ENCODE measurements at places on chromosomes 6 and 20.

- DNase-seq = no peak
Observed at GRCh38 chr6:57097596-57097995, 7.6 kb downstream of the ZNF451 start.

GRCh38 chr6:138289739-138290138 is 71.4 kb upstream of the PBOV1 start:
- peak; percentile 41 for DNase-seq

DNA sequence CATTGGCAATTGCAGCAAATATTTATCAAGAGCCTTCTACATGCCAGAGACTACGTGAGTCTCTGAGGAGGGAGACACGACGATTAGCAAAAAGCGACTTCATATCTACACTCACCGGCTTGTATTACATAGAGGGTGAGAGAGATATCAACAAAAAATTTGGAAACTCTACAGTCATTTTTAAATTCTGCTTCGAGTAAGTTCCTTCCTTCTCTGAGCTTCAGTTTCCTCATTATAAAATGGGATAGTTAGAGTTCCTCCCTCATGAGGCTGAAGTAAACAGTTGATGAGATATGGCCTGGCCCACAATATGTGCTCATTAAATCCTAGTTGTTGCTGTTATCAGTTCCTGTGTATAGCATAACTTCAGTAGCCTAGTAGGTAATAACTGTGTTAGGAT is 64.1 kb upstream of the SIRPA start:
- DNase-seq = no peak

DNA sequence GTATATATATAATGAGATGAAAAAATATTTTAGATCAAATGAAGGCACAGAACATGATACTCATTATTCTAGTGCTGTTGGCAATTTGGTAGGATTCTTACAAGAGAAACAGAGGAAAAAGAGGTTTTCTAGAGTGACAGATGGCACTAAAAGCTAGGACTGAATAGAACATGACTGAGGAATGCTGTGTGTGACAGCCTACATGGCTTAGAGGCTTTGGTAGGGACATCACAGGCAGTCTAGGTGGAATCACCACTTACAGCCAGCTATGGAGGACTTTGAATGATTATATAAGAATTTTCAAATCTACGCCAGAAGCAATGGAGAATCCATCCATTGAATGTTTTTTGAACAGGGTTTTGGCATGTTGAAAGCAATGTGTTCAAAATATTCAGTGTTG is 52.8 kb downstream of the TPD52L1 start:
- DNase-seq = no peak

DNA sequence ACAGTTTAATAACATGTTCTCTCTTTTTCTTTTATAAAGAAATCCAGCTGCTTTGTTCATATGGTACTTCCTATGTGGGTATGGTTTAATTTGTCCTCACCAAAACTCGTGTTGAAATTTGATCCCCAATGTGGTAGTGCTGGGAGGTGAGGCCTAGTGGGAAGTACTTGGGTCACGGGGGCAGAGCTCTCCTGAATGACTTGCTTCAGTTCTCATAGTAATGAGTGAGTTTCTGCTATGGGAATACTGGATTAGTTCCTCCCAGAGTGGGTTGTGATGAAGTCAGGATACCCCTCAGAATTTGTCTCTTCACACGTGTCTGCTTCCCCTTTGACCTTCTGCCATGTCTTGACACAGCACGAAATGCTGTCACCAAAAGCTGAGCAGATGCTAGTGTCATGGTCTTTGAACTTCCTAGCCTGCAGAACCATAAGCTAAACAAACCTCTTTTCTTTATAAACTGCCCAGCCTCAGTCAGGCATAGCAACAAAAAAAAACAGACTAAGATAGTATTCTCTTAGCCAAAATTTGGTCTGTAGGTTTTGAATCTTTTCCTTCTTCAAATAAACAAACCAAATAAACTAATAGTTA is 87.8 kb upstream of the HS3ST5 start:
- no peak for DNase-seq

DNA sequence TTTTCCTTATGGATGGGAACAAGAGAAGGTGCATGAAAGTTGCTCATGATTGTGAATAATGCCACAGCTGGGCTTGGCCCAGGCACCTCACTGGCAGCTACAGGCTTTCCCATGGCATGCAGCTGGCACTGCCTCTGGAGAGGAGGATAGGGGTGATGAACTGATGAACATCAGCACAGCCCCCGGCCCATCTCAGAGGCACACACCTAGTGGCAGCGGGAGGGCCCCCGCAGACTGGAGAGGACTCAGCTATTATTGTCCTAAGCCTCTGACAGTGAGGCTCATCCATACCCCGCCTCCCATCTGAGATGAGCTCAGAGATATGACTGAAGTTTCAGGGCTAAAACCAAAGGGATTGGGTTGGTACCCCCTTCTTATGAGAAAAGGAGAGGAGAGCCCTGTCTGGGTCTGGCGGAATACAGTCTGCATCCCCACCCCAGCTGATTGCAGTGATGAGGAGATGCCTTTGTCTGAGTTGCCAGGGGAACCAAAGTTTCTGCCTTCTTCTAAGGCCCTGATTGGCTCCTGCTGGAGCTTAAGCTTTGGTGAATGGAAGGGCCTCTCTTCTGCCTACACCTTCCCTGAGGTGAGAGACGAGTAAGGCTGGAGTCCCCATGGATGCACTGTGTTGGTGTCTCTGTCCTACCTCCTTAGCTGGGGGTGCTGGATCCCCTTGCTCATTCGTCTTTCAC is 27.6 kb upstream of the EPB41L1 start:
- DNase-seq = no peak

DNA sequence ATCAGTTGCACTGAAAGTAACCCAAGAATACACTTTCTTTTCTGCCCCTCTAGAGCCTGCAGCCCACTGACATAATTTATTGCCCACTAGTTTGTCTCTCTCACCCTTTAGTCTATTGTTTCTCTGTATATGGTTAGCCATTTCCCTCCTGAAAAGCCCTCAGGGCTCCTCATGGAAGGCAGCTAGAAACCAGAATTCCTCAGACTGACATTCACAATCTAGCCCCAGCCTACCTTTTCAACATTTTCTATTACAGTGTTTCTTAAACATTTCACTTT is 21.4 kb upstream of the PAQR8 start:
- no peak for DNase-seq

All from urothelium cell line (cell line).